ENCODE measurements at places on chromosomes 16 and 17.

- no peak for DNase-seq
These were observed 133.4 kb downstream of the OR1D5 start for GRCh38 chr17:2929881-2930533.

GRCh38 chr17:78239489-78239931 lies 8.1 kb downstream of the TMEM235 start:
- DNase-seq = no peak

GRCh38 chr17:64498308-64499203 lies 1.7 kb upstream of the POLG2 start:
- no peak for DNase-seq

GRCh38 chr16:70437017-70437581 lies 1.8 kb downstream of the ST3GAL2 start:
- DNase-seq = no peak

GRCh38 chr16:75244844-75245758 lies 6.3 kb downstream of the BCAR1 start:
- DNase-seq = peak; percentile 87

GRCh38 chr17:73772107-73772705 lies 128.0 kb upstream of the SDK2 start:
- no peak for DNase-seq
